ENCODE measurements at places on chromosomes 6 and 20.
A peak's percentile ranks its signal among the peaks of the same experiment; 100 is the strongest.

- DNase-seq: no peak
Observed at GRCh38 chr20:33826270-33826897, 15.2 kb downstream of the CHMP4B start.

GRCh38 chr20:42392442-42392841, 774.3 kb upstream of the CHD6 start:
- no peak for DNase-seq

DNA sequence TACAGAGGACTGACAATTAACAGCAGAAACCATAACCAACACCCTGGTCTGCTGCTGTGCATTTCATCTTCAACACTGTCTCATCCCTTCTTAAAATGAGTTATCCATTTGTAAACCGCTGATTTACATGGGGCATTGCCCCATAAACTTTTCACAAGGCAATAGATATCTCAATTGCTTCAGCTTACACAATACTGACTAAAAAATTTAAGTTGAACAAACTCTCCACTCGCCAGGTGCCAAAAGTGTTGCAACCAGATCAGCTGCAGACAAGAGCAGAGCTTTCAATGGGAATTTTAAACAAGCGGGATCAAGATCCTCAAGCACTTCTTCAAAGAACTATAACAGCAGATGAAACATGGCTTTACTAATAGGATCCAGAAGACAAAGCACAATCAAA, 183.0 kb downstream of the TASP1 start:
- no peak for DNase-seq

DNA sequence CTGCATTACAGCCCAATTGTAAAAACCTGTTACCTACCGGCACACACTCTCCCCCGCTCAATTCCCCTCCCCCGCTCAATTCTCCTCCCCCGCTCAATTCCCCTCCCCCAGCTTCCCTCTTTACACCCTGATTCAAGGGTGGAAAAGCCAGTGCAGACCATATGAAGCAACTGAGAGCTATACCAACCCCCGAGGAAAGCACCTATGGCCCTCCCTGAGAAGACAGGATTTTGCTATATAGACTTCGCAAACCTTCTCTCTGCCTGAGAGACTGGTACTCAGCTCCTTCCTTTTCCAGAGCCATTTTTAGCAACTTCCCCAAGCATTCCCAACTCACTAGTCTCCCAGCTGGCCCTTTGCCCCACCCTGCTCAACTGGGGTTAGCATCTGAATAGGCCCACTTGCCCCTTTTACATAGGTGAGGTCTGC, 7.6 kb downstream of the GNAS-AS1 start:
- no peak for DNase-seq

DNA sequence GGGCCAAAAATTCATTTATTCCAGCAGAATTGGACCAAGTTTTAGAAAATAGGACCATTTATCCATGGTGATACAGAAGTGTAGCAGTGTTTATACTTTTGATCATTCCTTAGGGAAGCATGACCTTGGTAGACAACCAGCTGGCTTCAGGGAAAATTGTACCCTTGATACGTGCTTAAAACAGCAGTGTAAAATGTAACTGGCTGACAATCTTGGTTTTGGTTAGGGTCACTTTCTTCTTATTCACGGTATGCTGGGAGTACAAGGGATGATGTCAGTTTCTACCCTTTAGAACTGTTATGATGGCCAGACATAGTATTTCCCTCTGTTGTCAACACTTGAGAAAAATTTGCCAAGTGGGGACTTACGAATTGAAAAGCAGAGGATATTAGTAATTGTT, 157.1 kb downstream of the BCKDHB start:
- no peak for DNase-seq

GRCh38 chr20:36336204-36336603, 30.1 kb downstream of the DLGAP4 start:
- no peak for DNase-seq

GRCh38 chr20:51914758-51915157, 112.4 kb upstream of the SALL4 start:
- DNase-seq: no peak

DNA sequence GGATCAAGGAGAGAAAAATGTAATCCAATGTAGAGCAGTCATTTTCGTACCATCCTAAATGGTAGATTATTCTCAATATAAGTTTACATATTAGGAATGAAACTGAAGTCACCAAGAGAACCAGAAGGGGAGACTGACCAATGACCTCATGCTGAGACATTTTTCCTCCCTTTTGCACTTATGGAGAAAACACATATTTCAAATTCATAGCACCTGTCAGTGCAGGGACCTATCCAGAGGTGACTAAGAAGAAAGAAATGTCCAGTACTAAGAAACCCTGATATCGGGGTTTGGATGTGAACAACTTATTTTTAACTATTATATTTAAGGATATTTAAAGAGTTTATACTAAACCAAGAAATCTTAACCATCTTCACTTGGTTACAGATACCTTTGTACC, 16.6 kb upstream of the LYRM2 start:
- DNase-seq: no peak

- no peak for DNase-seq
Observed at GRCh38 chr6:151026041-151026663, 160.7 kb downstream of the MTHFD1L start.

GRCh38 chr6:53011979-53012378, 16.9 kb upstream of the GSTA4 start:
- no peak for DNase-seq

DNA sequence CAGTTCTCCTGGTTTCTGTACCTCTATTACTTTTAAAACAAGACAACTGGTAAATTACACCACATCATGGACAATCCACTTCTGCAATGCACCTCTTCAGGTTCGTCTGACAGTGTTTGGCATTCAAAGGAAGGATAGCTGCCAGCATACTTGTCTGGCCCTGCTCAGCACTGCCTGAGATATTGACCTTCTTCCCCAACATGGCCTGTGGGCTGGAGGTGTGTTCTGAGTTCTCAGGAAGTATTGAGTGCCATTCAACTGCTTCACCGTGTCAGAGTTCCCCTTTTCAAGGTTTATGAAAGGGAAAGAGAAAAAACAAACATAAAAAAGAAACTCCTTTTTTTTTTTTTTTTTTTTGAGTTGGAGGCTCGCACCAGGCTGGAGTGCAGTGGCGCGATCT, 267.9 kb upstream of the SASH1 start:
- DNase-seq: no peak

DNA sequence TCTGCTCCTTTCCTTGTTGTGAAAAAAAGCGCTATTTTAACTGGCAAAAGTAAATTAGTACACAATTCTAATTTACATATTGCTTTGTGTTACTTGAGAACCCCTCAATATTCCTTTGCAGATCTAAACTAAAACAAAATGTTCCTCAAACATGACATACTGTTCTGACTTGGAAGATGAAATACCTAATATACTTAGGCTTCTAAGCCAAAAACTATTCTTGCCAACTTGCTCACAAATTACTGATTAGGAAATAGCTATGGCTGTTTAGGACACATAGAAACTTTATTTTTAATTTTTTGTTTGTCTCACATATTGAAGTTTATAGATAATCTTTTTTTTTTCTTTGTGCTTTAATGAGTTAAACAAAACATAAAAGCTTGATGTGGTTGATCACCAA, 542.2 kb downstream of the GRIK2 start:
- DNase-seq: peak; percentile 61

DNA sequence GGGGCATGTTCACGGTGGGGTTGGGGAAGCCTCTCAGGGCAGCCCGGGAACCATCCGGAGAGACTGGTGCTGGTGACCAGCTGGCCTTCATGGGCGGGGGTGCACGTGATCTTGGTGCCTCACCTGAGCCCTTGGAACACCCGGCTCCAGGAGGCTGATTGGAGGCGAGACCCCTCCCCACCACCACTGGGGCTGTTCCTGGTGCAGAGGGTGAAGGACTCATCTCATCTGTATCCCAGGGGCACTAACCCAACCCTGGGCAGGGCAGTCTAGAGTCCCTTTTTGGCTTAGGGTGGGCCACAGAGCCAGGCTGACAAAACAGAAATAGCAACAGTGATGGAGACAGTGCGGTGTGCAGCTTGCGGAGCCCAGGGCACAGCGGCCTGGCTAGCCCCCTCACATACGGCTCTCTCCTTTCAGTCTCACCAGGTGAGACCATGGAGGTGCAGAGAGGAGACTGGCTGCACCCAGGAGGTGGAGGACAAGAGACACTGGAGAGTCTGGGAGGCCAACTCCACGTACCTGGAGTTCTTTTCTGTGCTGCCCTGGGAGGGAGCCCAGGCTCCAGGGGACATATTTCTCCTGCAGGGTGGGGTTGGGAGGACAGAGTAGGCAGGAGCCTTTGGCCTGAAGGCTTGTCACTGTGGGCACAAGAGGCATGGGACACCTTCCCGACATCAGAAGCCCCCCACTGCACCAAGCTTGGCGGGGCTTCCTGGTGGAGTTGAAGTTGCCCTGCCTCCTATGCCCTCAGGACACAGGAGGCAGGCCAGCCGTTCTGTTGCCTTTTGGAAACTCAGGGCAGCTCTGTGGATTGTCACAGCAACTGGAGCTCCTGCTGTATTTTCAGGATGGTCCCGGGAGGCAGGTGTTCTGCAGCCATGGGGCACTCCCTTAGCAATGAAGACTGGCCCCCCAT, 106.0 kb downstream of the SYCP2 start:
- no peak for DNase-seq

GRCh38 chr6:7073821-7074525, 33.8 kb upstream of the RREB1 start:
- no peak for DNase-seq

DNA sequence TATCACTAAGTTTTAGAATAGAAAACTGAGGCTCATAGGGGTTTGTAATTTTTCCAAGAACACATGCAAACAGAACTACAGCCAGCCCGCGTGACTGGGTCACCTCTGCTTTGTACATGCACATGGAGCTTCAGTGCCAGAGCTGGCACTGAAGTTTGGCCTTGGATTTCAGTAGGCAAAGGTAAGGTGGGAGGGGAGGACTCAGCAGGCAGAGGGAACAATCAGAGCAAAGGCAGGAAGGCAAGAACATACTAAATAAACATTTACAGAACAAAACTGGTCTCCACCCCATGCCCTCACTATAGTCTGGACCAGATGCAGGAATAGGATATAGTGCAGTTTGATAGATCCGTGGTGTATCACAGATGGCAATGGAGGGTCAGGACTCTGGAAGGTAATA, 13.6 kb upstream of the ABRACL start:
- no peak for DNase-seq

DNA sequence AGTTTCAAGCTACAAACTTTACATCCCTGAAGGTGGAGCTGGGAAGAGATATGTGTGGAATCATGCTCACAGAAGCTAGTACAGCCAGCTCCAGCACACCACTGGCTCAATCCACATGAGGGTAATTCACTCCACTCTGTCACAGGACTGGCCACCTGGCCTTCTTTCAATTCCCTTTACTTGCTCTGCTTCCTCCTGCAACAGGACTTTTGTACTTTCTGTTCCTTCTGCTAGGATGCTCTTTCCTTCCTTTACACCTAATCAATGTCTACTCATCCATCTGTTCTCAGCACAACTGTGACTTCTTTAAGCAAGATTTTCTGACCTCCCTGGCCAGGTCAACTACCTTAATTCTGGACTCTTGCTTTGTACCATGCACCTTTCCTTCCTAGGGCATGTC, 39.4 kb upstream of the MYB start:
- no peak for DNase-seq

GRCh38 chr6:164169355-164169754, 754.8 kb downstream of the QKI start:
- DNase-seq: no peak

GRCh38 chr20:45972500-45973183, 639 bp upstream of the ZNF335 start:
- DNase-seq: no peak

- DNase-seq: no peak
Observed at GRCh38 chr20:3910853-3911252, 21.7 kb downstream of the PANK2 start.

- DNase-seq: no peak
Observed at GRCh38 chr6:14270925-14271788, 153.6 kb downstream of the CD83 start.

GRCh38 chr6:42368181-42368580, 83.5 kb downstream of the TRERF1 start:
- no peak for DNase-seq

- DNase-seq: peak; percentile 85
Observed at GRCh38 chr20:9408422-9409300, 105.7 kb upstream of the LAMP5 start.

DNA sequence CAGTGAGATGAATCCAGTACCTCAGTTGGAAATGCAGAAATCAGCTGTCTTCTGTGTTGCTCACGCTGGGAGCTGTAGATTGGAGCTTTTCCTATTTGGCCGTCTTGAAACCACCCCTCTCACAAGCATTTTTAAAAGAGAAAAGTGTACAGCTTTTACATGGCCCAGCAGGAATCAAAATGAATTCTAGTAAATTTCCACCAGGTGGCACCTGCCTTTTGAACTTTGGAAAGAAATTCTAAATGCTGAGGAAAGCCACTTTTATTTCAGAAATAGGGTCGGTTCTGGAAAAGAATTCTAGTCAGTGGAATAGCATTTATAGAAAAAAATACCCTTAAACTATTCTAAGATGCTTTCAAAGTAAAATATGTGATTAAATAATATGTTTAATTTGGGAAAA, 647.8 kb downstream of the CD109 start:
- no peak for DNase-seq

GRCh38 chr6:62891065-62891647, 320.1 kb upstream of the FKBP1C start:
- no peak for DNase-seq

DNA sequence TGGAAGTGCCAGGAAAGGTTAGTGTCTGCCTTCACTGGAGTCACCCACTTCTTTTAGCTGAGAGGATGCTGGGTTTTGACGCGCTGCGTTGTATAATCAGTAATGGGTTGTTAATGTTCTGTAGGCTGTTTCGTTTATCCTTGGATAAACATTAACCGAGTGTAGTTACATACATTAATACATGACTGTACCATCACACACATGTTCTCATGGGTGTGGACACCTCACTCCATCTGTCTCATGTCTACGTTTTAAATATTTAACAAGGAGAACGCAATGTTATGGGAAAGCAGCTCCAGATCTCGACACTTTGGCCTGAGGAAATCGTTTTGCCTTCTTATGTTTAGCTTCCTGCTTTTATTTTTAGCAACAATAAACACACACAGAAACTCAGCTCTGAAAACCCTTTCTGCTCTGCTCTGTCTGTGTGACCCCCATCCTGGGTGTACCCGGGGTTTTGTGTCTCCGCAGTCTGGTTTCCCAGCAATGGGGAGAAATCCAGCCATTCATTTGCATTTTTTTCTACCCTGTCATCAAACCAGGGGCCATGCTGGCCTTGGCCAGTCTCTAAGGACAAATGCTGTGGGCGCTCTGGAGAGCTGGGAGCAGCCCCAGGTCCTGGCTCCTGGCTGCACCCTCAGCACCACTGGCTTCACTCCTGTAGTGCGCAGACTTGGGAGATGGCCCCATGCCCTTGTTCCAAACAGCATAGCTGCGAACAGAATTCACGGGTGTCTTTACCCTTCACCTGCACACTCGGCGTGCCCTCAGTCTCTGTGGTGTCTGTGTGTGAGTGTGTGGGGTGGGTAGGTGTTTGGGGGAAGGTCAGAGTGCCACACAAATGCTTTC, 110.8 kb downstream of the ERMARD start:
- no peak for DNase-seq

- DNase-seq: no peak
Observed at GRCh38 chr6:11393713-11394627, 143.6 kb upstream of the TMEM170B start.
